AG09319 (cell line): ENCODE measurements at places on chromosomes 7 and 10.

DNA sequence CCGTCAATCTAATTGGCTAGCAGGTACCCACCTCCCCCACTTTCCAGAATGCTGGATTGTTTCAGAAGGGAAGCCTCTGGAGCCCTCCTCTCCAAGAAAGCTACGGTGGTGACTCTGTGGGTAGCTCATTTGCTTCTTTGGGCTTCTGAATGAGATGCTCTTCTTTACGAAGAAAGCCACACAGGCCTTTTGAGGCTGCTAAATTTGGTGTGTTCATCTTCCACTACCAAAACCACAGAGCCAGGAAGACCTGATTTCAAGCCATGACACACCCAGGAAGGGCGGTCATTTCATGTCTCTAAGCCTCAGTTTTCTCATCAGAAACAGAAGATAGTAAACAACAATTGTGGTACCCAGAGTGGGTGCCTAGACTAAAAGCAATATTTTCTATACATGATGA lies 901.2 kb downstream of the KCNMA1 start:
- no peak for DNase-seq

DNA sequence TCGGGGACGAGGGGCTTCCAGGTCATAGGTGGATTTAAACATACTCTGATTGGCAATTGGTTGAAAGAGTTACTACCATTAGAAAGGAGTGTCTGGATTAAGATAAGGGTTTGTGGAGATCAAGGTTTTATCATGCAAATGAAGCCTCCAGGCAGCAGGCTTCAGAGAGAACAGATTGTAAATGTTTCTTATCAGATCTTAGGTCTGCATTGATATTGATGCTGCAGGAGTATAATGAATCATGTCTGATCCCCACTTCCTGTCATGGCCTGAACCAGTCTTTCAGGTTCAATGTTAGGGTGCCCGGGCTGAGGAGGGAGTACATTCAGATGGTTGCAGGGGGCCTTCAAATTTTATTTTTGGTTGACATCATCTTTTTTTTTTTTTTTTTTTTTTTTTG lies 51.4 kb downstream of the SH3PXD2A start:
- DNase-seq, result no peak

DNA sequence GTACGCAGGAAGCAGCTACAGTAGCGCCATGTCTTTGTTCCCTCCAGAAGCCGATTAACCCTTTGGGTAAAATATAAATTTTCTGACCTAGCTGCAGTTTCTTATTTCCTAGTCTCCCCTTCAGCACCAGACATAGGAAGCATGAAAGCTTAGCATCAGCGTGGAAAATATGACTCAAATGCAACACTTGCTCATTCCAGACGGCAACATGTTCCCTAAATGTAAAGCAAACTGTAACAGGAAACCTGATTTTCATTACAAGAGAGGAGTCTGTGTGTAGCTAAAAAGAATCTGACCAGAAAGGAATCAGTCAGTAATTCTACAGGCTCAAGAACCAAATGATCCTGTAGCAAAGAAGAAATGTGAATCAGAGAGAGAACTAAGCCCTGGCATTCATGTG lies 219.2 kb downstream of the C7orf25 start:
- DNase-seq, result no peak

GRCh38 chr10:44016589-44017482 lies 368.1 kb downstream of the CXCL12 start:
- DNase-seq, result no peak

GRCh38 chr10:47406870-47407691 lies 23.0 kb upstream of the ZNF488 start:
- no peak for DNase-seq

DNA sequence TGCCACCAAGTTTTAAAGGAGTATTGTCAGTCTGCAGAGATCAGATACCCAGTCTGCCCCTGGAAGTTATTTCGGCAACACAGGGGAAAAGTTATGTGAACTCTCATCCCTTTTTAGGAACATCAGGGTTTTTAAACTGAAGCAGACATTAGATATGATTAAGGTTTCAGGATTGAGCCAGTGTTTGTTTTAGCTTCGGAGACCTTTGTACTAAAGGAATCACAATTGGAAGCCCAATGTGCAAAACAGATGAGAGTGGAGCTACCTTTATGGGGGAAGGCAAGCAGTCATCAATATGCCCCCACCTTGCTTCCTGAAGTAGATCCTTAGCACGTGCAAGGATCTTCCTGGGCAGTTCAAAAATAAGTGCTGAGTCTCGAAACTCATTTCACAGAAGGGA lies 39.5 kb downstream of the ETV1 start:
- no peak for DNase-seq

DNA sequence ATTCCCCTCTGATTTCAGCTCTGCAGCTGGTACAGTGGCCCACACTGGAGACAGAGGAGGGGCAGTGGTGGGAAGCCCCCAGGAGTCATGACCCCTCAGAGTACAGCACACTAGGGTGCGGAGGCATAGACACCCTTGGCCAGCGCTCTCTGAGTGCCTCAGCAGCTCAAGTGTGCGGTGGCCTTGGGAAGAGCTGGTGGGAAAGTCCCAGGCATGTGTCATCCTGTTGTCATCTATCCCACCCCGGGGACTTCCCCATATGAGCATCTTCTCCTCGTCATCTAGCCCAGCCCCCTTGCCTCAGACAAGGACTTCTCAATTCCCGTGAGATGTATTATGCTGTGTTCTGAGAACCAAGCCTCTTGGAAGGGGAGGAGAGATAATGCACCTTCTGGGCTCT lies 15.6 kb upstream of the PPIF start:
- peak; percentile 50 for DNase-seq

- no peak for DNase-seq
Measured at GRCh38 chr7:107319724-107320228, 150.1 kb upstream of the GPR22 start.

DNA sequence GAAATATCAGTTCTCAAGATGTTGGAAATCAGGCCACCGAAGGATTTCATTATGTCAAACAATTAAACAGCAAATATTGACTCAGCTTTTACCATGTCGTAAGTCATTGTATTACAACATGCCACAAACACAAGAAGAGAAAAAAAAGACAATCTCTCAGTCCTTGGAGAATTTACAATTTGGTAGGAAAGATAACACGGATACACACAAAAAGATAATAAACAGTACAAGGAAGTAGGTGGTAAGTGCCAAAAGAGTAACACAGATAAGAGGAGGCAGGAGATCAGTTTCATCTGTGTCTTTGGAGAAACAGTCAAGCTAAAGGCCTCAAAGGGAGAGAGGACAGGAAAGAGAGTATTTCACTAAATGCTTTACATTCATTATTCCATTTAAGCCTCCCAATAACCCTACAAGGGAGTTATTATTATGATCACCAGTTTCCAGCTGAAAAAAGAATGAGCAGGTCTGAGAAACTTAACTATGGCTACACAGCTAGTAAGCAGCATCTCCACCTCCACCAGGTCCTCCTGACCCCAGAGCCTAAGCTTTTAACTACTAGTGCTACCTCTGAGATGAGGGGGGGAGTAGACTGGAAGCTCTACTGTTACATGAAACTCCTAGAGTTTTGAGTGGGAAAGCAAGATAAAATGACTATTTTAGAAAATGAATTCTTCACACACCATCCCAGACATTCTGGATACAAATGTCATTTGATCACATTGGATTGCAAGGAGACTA lies 13.9 kb upstream of the DNAJC1 start:
- DNase-seq, result no peak

DNA sequence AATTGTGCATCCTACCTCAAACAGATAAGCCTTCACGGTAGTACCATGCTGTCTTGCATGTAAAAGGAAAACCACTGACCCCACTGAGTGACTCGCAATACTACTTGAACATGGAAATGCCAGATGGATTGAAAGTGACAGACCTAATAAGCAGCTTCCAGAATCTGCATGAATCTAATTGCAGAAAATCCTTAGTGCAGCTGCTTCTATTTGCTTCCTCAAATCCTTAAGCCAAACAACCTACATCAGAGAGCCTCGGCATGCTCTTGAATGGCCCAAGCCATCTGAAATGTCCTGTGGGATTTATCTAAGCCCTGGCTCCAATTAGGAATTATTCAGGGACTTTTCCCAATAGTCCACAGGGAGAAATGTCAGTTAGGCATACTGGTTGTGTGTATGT lies 509.5 kb upstream of the CELF2 start:
- DNase-seq, result no peak

- no peak for DNase-seq
Measured at GRCh38 chr7:132045481-132045980, 489.1 kb upstream of the PODXL start.

- no peak for DNase-seq
Measured at GRCh38 chr7:102872460-102872859, 40.3 kb upstream of the LRRC17 start.

GRCh38 chr7:147429961-147430360 lies 1160.6 kb upstream of the C7orf33 start:
- no peak for DNase-seq

DNA sequence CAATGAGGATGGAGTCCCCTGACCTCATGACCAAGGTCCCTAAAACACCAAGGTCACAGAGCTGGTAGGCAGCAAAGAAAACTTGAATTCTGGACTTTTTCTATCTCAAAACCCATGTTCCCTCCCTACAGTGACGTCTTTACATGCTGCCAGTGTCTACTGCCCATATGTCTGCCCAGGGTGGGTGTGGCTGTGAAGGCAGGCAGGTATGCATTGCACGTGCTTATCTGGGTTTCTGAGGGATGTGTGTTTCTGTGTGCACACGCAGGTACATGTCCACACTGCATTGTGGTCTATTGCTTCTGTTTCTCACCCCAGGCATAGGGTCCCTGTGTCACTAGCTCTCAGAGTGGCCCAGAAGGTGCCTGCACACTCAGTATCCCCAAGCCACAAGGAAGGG lies 13.5 kb downstream of the ATP6V1F start:
- DNase-seq, result no peak

GRCh38 chr7:70132226-70132851 lies 534.1 kb downstream of the AUTS2 start:
- DNase-seq, result no peak

- DNase-seq, result no peak
Measured at GRCh38 chr10:1068380-1069361, 12.5 kb downstream of the WDR37 start.

DNA sequence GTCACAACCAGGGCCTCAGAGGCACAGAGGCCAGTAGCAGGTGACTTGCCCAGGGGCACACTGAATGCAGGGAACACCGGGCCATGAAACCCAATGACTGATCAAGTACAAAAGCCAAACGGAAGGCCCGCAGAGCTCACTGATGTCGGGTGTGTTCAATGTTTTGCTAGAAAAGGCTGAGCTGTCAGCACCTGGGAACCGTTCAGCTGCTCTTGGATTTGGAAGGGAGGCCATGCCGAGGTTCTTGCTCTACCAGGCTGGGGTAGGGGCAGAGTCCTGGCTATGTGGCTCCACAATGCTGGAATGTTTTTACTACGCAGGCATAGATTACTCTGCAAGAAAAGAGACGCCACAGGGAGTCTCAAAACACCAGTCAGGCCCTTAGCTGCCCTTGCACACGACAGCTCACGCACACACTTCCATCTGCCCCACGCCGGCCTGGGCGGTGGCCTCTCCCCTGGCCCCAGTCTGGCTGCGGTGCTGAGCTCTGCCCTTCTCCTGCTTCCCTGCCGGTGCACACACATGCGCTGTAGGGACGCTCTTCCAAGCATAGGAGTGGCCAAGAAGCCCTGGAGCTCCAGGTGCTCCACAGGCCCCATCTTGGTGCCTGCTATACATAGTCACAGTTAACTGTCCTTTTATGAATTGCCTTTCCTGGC lies 79.9 kb downstream of the ZRANB1 start:
- DNase-seq, result no peak

- no peak for DNase-seq
Measured at GRCh38 chr10:42743697-42744096, 38.9 kb upstream of the BMS1 start.

GRCh38 chr10:97325754-97326153 lies 6.7 kb downstream of the FRAT1 start:
- no peak for DNase-seq

- DNase-seq, result no peak
Measured at GRCh38 chr7:133827707-133828623, 299.2 kb upstream of the LRGUK start.

DNA sequence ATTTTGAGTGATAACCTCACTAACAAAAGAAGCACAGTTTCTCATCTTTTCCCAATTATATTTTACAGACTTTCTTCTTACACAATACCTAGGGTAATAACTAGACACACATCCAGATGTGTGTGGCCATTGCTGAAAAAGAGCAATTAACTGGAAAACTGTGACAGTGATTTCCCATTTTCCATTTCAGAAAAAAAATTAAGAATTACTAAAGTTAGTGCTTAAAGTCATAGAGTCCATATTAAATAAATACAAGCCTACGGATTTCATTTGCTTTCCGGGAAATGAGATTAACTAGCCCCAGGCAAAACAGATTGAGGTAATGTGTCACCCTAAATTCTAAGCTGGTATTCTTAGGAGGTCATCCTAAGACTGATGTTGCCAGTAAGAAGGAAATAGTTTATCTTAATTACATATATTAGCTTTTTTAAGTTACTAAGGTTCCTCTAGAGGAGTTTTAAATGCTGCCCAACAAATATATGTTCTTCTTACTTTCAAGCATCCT lies 10.2 kb upstream of the MACC1 start:
- no peak for DNase-seq
